ENCODE measurements at places on chromosomes 2 and 18. TPM values are rescaled to one million over a fixed set of nuclear protein-coding genes. Genes with fewer than 3 reads are reported as not detected.
A peak's percentile ranks its signal among the peaks of the same experiment; 100 is the strongest.

Gene SERPINB4
- not detected for total RNA-seq

Gene VWC2L
- not detected for total RNA-seq

Gene BCL11A
- 6.2 TPM for total RNA-seq

Gene STARD6
- not detected for total RNA-seq

Gene CYP27A1
- 25.6 TPM for total RNA-seq

Gene LONRF2
- total RNA-seq = 24.9 TPM

Gene PROKR1
- total RNA-seq = not detected

Gene MYO7B
- not detected for total RNA-seq

DNA sequence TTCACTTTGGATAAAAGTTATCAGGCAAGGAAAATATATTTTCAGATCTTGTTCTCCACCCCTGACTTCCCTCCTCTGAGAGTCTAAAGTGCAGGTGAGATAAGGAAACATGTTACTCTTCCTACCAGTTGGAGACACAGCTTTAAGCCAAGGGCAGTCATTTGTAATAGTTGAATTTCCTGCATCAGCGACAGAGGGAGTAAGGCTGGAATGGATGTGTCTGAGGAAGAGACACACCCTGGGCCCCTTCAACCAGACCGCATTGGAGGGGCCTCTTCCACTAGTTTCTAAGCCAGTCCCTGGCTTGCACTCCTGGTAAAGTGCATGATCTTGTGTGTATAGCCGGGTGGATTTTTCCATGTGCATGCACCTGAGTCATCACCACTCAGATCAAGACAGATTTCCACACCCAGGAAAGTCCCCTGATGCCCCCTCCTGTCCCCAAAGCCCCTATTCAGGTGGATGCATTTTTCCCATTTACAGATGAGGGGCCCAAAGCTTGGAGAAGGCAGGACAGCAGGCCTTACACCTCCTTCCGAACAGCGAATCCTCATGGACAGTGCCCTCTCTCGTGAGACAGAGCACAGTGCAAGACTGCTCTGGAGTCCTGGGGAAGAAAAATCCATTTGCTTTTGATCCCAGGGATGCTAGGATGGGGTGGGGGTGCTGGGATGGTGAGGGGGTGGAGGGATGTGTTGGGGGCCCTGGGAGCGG, 66.7 kb upstream of the SH3RF3 start:
- DNase-seq = no peak

DNA sequence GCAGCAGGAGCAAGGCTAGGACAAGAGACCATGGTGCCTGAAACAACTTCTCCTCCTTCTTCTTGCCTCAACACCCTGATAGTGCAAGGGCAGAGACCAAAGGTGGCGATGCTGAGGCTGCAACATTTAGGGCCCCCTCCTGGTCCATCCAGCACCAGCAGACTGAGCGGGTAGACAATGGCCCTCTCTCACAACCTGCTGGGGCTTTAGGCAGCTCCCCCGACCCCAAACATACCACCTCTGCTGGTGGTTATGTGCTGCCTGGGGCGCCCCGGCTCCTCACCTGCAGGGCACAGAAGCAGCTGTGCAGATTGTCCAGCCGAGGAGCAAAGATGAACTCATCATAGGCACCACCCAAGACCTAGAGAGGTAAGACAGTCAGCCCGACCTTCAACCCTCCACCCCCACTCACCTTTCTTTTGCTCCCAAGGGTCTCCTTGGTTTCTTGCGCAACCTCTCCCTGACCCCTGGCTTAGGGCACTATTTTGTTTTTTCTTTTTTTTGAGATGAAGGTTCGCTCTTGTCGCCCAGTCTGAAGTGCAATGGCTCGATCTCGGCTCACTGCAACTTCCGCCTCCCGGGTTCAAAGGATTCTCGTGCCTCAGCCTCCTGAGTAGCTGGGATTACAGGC, 3.5 kb downstream of the DNPEP start:
- DNase-seq = no peak

GRCh38 chr18:23887035-23887434, 127.5 kb upstream of the TTC39C start:
- DNase-seq = no peak

GRCh38 chr18:62634979-62635630, 80.2 kb upstream of the PHLPP1 start:
- DNase-seq = no peak

DNA sequence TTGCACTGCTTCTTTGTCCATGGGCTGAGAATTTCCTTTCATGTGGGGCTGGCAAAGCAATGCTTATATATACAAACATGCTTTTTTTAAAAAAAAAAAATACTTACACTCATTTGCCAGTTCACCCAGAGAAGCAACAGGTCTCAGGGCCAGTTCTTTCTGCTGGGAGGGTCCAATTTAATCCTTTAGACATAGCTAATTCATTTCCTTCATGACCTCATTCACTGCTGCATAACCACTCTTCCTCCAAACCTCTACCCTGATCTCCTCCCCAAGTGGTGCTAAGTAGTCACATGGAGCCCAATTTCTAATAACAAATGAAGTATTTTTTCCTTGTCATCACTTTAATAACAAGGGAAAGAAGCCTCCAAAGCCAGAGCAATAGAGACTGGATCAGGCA, 17.1 kb upstream of the TMEM178A start:
- DNase-seq = no peak

DNA sequence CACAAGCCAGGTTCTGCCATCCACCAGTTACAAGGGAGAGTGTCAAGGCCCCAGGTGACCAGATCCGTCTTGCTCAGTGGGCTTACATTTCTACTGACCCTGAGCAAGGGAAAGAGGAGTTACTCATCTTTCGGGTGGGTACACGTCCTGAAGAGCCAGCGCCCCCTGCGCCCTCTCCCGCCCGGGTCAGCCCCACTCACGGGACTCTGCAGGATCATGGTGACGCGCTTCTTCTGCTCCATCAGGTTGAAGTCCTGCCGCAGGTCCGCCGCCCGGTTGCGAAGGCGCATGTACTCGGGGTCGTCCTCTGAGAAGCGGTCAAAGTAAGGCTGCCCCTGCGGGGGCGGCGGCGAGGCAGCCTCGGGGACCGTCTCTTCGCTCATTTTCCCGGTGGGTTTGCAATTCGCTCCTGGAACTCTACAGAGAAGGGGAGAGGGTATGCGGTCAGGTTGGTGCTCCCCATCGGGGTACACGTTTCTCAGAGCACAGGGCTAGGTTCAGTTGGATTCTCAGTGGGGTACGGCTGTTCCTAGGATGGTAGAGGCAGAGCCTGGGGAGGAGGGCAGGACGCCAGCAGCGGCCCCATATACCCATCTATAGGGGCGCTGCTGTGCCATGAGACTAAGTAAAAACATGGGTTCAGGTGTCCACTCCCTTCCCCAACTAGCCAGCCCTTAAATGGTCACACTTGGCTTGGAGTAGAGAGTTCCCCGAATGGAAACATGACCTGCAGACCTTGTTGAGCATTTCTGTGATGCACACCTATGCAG, 61.8 kb downstream of the ADD2 start:
- no peak for DNase-seq

GRCh38 chr18:36158266-36158867, 28.7 kb downstream of the ELP2 start:
- no peak for DNase-seq

DNA sequence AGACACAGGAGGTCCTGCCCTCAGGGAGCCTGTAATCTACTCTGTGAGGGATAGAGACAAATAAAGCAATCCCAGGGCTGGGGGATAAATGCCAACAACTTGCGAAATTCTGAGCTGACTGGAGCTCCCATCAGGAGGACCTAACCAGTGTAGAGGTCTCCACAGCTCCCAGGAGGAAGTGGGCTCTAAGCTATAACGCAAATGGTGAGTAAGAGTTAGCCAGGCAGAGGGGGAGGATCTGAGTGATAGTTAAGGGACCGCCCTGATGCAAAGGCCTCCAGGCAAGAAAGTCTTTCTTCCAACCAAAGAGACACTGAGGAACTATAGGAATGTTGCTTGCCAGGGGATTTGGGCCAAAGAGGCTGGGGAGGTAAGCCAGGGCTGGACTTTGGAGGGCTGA, 16.0 kb upstream of the ZNF532 start:
- no peak for DNase-seq

GRCh38 chr2:124147552-124147951, 122.5 kb downstream of the CNTNAP5 start:
- DNase-seq = no peak

GRCh38 chr2:209771474-209772289, at the start of gene UNC80:
UNC80 (plus strand) TSS chr2:209771832; CDS start chr2:209772073, 241 bp downstream.
- peak; percentile 58 for DNase-seq

GRCh38 chr2:143296089-143296488, 166.9 kb downstream of the ARHGAP15 start:
- no peak for DNase-seq

- DNase-seq = no peak
Measured at GRCh38 chr2:152716805-152717227, 445 bp downstream of the PRPF40A start.

GRCh38 chr18:75482880-75483279, 55.4 kb upstream of the SMIM21 start:
- DNase-seq = no peak

DNA sequence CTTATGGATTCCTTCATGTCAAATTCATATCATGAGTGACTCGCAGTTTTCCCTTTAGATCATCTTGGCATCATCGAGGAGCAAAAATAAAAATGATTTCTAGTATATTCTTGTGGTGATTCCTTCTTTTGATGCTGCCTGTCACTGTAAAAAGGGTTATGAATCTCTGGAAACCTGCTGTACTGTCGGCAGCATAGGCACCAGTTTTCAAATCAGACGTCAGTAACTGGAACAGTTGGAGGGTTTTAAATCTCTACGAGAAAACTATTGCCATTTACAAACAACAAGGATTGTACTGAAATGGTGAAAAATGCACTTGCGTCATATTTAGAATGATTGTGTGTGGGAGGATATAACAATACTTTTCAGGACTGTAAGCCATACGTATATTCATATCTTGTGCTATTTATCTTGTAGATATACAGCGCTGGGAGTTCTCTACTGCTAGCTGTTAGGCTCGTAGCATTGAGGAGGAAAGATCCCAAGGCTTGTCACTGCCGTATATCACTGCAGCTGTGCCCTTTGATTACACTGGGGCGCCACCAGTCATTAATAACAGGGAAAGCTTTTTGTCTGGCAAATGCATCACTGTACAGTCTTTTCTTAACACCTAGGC, 320.7 kb downstream of the MTX2 start:
- no peak for DNase-seq

- no peak for DNase-seq
Measured at GRCh38 chr2:4588606-4589005, 885.2 kb downstream of the DCDC2C start.

DNA sequence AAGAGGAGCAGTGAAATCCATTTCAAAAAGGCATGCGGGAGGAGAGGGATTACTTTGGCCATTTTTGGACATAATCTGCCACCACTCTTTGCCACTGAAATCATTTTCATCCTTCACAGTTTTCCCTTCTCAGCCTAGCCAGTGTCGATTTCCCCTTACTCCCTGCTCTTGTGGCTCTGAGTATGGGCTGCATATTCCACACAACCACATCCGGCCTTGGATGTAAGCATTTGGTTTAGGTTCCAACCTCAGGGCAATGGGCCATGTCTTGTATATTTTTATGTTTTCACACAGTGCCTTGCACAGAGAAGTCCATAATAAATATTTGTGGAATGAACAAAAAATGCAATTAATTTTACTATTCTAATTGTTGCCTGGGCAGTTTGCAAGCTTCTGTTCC, 7.7 kb upstream of the SERPINE2 start:
- DNase-seq = no peak

DNA sequence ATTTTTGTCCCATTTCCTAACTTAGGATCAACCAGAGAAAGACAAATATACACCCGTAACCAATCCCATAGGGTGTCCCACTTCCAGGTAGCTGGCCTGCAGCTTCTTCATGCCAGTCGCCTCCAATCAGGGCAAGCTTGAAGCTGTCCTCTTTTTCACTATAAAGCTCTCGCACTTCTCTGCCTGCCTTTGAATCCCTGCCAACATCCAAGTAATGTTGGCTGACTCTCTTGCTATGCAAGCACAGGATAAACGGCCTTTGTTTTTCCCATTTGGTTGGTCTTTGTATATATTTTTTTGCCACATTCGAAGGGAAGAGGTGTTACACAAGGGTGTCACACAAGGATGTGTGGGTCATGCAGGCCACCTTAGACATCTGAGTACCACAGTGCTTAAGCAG, 388.8 kb downstream of the CBLN2 start:
- DNase-seq = no peak

GRCh38 chr2:185567940-185568339, 170.7 kb upstream of the FSIP2 start:
- no peak for DNase-seq

GRCh38 chr2:232575404-232575746, 24.9 kb downstream of the EIF4E2 start:
- DNase-seq = no peak

DNA sequence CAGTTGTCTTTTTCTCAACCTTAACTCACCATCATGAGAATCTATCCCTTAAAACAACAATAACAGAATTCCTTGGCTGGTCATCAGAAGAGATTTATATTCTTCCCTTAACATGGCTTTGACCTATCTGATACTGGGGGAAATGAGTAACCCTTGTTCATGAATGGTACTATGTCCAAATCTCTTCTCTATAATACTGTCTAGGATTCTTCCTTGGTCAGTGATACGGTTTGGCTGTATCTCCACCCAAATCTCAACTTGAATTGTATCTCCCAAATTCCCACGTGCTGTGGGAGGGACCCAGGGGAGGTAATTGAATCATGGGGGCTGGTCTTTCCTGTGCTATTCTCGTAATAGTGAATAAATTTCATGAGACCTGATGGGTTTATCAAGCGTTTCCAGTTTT, 282.0 kb upstream of the SIX2 start:
- no peak for DNase-seq

DNA sequence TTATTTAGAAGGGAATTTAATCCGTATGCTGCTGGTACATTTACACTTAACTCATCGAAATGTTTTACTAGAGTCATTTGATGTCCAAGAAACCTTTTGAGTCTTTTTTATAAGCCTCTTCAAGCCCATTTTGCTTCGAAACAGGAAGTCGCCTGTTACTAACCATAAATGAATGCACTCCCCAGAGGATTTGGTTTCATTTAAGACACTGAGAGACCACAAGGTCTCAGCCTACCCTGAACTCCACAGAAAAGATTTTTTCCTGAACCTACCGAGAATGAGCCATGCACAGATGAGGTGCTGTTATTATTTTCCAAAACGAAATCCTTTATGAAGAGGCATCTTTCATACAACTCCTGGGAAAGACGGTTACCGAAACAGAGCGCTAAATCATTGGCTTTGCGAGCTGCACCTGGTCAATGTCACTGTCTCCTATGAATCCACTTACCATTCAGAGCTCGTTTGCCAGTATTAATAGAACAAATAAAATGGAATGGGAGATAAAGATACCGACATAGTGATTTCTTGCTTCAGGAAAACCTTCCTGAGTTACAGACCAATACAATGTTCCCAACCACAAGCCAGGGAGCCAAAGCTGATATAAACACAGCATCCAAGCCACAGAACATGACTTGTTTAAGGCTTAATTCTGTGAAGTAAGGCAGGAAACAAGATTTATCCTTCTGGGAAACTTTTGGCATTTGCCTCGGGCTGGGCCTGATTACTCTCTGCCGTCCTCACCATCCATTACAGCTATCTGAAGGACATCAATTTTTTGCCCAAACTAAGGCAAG, 382.1 kb downstream of the OSR1 start:
- no peak for DNase-seq

All from breast epithelium (tissue), 4 donors.